Immature natural killer cell (primary cell): ENCODE measurements at places on chromosomes 1 and 21. TPM values are rescaled to one million over a fixed set of nuclear protein-coding genes. Genes with fewer than 3 reads are reported as not detected.

OR6N1 gene
- not detected for polyA plus RNA-seq

SLC2A5 gene
- polyA plus RNA-seq: 0.07 TPM

LCE5A gene
- polyA plus RNA-seq: not detected

JAM2 gene
- polyA plus RNA-seq: not detected

IGSF9 gene
- not detected for polyA plus RNA-seq

AGT gene
- polyA plus RNA-seq: not detected

PLCH2 gene
- not detected for polyA plus RNA-seq

SLC16A4 gene
- 0.80 TPM for polyA plus RNA-seq

ACTN2 gene
- not detected for polyA plus RNA-seq

C1orf94 gene
- polyA plus RNA-seq: not detected

SYT6 gene
- polyA plus RNA-seq: not detected

OR2T35 gene
- not detected for polyA plus RNA-seq

OPRD1 gene
- polyA plus RNA-seq: 0.03 TPM

LYPLA2 gene
- polyA plus RNA-seq: 91.9 TPM

PRR9 gene
- polyA plus RNA-seq: not detected

SHE gene
- not detected for polyA plus RNA-seq

HENMT1 gene
- 108 TPM for polyA plus RNA-seq

SPRR2F gene
- not detected for polyA plus RNA-seq

TMEM69 gene
- polyA plus RNA-seq: 26.7 TPM

PPFIA4 gene
- polyA plus RNA-seq: not detected

SEC16B gene
- polyA plus RNA-seq: 0.21 TPM

HTR6 gene
- not detected for polyA plus RNA-seq

DNM3 gene
- polyA plus RNA-seq: 1.2 TPM

RNF186 gene
- polyA plus RNA-seq: not detected

USH2A gene
- not detected for polyA plus RNA-seq

ANKRD35 gene
- 0.86 TPM for polyA plus RNA-seq

RAB7B gene
- not detected for polyA plus RNA-seq

VANGL2 gene
- polyA plus RNA-seq: not detected

SPATA6 gene
- not detected for polyA plus RNA-seq

APOBEC4 gene
- polyA plus RNA-seq: not detected
